SK-MEL-5 (cell line): ENCODE measurements at places on chromosomes 5 and 9. TPM values are rescaled to one million over a fixed set of nuclear protein-coding genes. Genes with fewer than 3 reads are reported as not detected.

Gene SIGMAR1
- 94.0 and 119 TPM in 2 replicates for total RNA-seq

Gene CREBRF
- 24.6 and 25.6 TPM in 2 replicates for total RNA-seq

Gene PCDHGB5
- 0.29 and 0.50 TPM in 2 replicates for total RNA-seq

Gene MPDZ
- 28.4 and 29.4 TPM in 2 replicates for total RNA-seq

Gene SLC26A2
- total RNA-seq = 173 and 178 TPM in 2 replicates

Gene IRF1
- 1.2 and 1.8 TPM in 2 replicates for total RNA-seq

Gene CAMK4
- total RNA-seq = 20.7 and 22.8 TPM in 2 replicates

Gene GKAP1
- total RNA-seq = 1.2 and 2.1 TPM in 2 replicates

Gene CER1
- not detected in 2 replicates for total RNA-seq

Gene PRR16
- total RNA-seq = 1.2 and 1.5 TPM in 2 replicates

Gene SPINK13
- total RNA-seq = 0.50 TPM in 1 of 2 replicates, not detected in the other

Gene ACTBL2
- total RNA-seq = 0.11 and 0.13 TPM in 2 replicates

Gene SPINK4
- total RNA-seq = not detected in 2 replicates

Gene ZNF483
- 4.2 and 5.3 TPM in 2 replicates for total RNA-seq

Gene TAF1L
- total RNA-seq = not detected in 2 replicates

- DNase-seq = no peak
Observed at GRCh38 chr9:91256235-91256634, 105.5 kb downstream of the AUH start.

DNA sequence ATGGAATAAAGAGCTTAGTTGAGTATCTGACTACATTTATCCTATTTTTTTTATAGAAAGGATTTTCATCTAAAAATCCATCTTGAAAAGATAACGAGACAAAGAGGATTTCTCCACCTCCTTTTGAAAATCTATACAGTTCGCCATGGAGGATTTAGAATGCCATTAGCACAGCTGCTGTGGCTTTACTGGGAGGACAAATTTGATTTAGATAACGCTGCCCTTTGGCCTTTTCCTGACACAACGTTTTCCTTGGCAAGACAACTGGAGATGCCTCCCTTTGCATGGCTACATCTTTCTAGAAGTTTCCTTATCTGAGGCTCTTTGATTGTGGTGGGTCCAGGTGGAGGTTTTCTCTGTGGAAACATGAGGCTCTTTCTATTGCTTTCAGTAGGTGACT, 146.7 kb upstream of the KLF9 start:
- DNase-seq = no peak

- DNase-seq = no peak
Observed at GRCh38 chr9:123395689-123396511, 39.9 kb downstream of the CRB2 start.

DNA sequence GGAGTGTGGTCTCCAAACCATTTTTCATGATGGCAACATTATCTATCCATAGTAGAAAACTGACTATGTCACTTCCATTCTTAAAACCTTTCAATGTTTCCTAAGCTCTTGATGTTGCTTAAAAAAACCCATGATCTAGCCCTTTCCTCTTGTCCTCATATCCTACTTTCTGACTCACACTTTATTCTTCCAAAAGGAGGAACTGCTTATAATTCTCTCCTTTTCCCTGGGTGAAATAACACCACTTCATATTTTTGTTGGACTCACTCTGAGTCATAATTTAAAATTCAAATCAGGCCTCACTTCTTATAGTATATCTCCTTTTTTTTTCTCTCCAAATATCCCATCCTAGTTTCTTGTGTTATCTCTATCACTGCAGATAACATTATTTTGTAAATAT, 513.9 kb downstream of the MAN2A1 start:
- DNase-seq = no peak

DNA sequence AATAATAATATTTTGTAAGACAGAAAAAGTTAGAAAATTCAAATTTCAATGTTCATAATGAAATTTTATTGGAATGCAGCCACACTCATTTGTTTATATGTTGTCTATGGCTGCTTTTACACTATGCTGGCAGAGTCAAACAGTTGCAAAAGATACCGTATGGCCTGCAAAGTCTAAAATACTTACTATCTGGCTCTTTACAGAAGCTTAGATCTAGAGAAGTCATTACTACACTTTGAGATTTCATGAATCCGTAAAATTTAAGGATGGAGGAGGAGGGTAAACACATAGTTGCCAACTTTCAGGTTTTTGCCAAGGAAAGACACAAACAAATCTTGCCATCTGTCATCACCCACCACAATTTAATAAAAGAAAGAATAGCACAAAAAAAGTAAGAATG, 25.1 kb upstream of the PCSK1 start:
- DNase-seq = no peak

DNA sequence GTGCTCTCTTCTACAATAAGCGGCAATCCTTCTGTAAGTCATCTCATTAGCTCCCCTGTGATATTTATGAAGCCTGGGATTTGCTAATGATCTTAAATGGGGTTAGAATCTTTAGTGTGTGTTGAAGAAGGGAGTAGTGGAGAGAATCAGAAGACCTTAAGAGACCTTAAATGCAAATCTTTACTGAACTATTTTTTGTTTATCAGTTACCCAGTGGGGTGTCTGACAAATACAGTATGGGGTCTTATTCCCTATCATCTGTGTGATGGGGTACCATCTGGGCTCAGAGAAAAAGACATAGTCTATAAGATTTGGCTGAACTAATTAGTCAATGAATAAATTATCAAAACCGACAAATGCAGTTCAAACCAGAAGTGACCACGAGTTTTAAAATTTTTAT, 378.4 kb upstream of the SGCD start:
- DNase-seq = no peak

GRCh38 chr5:152631221-152631620, 226.1 kb upstream of the NMUR2 start:
- no peak for DNase-seq

DNA sequence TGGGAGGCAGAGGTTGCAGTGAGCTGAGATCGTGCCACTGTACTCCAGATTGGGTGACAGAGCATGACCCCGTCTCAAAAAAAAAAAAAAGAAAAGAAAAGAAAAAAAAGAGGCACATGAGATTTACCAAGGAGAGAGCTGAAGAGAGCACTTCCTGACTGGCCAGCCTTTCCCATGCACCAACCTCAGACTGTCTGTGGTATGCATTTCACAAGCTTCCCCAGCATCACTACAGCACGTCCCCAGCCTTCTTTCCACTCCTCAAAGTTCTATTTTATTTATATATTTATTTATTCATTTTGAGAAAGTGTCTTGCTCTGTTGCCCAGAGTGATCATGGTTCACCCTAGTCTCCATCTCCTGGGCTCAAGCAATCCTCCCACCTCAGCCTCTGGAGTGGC, 13.6 kb upstream of the FUBP3 start:
- DNase-seq = no peak

DNA sequence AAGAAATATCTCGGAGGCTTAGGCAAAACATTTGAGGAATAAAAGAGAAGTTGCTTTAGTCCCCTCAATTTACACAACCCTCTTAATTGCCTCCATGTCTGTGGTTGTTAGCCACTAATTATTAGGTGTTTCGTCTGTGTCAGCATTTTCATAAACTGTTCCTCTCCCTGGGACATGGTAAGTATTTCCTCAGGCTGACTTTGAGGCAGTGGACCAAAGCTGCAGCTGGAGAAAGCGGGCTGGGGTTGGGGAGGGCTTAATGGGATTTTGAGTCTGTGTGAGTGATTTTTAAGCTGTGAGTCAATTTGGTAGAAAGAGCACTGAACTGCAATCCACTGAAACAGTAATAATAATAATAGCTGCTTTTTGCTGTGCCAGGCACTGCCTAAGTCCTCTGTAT, 13.0 kb upstream of the TTC1 start:
- no peak for DNase-seq

DNA sequence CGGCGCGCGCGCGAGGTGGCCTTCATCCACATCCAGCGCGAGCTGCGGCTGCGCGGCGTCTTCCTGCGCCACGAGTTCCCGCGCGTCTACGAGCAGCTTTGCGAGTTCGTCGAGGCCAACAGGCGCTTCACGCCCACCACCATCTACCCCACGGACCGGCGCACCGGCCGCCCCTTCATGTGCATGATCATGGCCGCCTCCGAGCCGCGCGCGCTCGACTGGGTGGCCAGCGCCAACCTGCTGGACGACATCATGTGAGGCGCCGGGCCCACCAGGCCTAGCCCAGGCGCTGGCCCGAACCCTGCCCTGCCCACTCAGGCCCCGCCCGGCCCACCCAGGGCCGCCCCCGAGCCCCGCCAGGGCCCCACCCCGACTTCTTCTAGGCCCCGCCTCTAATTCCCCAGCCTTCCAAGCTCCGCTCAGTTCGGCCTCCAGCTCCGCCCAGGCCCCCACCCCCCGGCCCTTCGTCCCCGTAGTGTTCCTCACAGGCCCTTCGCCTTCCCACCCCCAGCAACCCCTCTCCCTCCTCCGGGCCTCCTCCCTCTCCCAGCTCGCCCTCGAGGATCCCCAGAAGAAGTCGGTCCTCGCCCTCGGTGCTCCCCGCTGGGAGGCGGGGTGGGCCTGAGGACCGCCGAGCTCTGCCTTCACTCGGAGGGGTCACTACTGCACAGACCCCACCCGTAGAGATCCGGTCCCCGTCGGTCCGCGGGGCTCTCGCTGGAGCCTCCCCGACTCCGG, 2.0 kb upstream of the PHPT1 start:
- DNase-seq = peak; percentile 50

DNA sequence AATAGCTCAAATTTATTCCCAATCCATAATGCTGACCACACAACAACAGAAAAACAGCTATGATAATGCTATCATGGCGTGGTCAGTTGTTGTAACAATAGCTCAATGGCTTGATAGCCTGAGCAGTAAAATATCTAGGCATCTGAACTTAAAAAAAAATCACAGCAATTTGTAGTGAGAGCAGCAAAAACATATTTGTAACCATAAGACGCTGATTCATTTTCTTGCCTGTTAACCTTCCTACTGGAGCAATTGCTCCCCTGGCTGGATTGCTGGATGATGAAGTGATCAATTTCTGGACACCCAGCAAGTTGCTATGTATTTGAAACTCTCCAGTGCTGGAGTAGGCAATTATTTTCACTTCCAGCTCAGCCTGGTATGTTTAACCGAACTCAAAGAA, 115.1 kb downstream of the PCSK1 start:
- no peak for DNase-seq

- no peak for DNase-seq
Observed at GRCh38 chr5:125219710-125220109, 473.3 kb upstream of the ZNF608 start.

GRCh38 chr9:93192721-93193387, 8.9 kb downstream of the WNK2 start:
- DNase-seq = no peak

- peak; percentile 56 for DNase-seq
Observed at GRCh38 chr9:83920469-83920926, 734 bp downstream of the KIF27 start.

DNA sequence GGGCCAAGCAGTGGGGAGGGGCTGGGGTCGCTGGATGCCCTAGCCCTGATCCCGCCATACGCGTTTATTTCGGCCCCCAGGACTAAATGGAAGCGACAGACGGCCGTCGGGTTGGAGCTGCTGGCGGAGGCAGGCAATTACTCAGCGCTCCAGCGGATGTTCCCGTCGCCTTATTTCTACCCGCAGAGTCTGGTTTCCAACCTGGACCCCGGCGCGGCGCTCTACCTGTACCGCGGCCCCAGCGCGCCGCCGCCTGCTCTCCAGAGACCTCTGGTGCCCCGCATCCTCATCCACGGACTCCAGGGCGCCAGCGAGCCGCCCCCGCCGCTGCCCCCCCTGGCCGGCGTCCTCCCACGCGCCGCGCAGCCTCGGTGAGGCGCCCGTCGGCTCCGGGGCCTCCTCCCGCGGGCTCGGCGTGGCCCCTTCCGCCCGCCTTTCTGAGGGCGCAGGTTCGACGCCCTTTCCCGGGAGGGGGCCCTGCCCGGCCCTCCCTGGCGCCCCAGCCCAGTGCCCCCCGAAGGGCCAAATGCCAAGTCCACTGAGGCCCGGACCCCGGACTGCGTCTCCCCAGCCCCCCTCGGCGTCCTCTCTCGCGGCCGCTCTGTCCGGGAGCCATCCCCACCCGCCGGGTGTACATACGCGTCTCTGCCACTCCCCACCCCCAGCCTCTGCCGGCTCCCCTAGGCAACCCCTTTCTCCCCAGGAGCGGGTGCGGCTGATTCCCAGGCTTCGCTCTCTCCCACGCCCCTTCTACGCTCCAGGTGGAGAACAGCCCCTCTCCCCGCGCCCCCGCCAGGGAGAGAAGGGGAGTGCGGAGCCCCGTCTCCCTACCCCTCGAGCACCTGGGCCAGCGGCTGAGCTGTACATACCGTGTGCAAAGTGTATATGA, 7.0 kb downstream of the BARHL1 start:
- no peak for DNase-seq

DNA sequence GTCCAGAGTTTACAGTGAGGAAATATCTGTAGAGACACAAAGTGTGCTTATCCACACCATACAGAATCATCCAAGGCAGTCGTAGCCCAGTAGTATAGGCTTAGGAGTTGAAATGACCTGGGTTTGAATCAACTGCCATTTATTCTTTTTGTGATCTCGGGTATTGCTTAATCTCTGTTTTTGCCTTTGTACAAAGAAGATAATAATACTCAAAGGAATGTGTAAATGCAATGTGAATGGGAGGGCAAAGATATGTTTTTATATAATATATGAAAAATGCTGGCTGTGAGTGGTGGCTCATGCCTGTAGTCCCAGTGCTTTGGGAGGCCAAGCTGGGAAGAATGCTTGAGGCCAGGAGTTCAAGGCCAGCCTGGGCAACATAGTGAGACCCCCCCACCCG, 141.1 kb downstream of the SPATA31D1 start:
- no peak for DNase-seq

GRCh38 chr5:647311-647710, 35.2 kb downstream of the CEP72 start:
- no peak for DNase-seq

GRCh38 chr9:29838491-29839020, 2265.3 kb upstream of the C9orf72 start:
- no peak for DNase-seq

DNA sequence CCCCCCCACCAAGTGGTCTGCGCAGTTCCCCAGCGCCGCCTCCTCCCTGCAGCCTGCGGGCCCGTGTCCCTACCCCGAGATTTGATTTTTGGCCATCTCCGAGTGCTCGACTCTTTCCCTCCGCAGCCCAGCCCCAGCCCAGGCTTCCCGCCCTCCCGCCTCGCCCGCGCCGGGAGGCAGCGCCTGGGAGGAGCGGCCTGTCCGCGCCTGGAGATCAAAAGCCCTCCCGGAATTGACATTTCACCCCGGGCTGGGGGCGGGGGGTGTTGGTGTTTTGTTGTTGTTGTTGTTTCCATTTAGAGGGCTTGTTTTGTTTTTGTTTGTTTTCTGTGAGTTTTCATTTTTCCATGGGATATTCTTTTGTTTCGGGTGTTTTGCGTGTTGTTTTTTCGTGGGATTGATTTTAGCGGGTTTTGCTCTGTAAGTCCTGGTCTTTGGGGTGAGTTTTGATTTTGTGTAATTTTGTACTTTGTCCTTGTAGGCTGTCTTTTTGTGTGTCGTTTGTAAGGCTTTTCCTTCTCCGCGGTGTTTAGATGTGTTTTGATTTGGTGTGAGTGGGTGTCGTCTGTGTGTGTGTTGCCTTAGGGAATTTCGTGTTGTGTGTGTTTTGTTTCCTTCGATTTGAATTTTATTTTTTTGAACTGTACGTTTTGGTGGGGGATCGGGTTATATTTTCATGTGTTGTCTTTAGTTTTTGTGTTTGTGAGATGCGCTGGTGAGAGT, 1.7 kb upstream of the PAX5 start:
- DNase-seq = no peak
